ENCODE measurements at places on chromosomes 7 and 10.

- no peak for DNase-seq
Observed at GRCh38 chr7:142437741-142438140, 179.9 kb upstream of the PRSS58 start.

DNA sequence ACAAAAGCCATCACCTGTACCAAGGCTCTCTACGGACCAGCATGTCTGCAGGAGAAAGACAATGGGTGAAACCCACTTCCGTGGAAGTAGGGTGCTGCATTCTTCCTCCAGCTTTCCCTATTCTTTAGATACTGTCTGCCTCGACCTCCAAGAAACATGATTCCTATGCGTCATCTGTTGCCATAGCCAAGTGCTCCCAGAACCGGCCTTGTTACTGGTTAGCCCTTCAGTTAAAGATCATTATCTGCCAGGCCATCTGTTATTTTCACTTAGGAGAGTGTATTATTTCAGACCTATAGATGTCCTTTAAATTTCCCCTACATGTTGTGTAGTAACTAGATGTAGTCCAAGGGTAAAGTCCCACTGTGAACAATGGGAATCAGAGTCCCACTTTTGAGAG is 89.0 kb upstream of the KIAA1217 start:
- no peak for DNase-seq

- DNase-seq: no peak
Observed at GRCh38 chr7:84507529-84507928, 312.9 kb upstream of the SEMA3A start.

DNA sequence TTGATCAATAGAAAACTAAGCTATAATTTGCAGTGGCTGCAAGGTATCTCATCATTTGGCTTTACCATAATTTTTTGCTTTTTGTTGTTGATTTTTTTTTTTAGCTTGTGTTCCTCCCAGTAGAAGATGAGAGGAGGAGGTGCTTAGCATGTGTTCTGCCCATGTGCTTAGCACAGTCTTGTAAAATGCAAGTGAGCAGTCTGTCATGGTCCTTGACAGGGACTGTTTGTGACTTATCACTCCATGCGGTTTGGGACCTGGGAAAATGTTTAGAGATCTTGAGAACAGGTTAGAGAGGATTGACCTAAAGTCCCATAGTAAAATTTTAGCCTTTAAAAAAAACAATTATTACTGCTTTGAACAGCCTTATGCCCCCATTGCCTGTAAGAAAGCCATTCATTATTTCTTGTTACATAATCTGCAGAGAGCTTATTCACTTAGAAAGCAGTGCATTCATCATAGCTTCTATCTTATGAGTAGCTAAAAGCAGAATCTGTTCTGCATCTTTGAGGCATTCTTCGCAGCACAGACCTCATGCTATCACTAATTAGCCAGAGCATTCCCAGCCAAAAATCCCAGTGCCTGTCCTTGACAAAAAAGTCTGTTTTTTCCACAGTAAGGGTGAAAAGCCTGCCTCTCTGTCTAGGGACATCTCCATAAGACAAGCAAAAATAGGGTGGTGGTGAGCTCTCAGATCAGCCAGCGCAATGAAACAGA is 748.7 kb upstream of the GALNT17 start:
- DNase-seq: no peak

- DNase-seq: no peak
Observed at GRCh38 chr7:56092789-56093531, at the start of gene PHKG1. Gene PHKG1 (minus strand): TSS chr7:56092952. CDS start chr7:56088941, 4,011 bp downstream.

DNA sequence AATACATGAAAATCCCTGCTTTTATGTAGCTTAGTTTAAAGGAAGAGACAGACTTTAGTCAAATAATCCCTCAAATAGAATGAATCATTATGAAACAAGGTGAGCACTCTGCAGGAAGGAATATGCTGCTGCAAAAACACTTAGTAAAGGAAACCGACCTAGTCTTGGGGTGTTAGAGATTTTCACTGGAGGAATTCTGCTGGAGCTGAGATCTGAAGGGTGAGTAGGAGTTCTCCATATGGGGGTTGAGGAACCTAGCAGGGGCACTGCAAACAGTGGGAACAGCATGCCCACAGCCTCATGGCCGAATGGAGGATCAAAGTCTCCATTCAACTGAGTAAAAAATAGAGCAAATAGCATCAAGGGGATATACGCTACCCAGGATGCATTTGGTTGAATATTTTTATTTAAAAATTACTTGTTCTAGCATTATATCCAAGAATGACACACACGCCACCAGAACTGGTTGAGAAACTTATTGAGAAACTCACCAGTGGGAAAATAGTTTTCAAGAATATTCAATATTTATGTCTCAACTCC is 3.5 kb downstream of the ITIH2 start:
- no peak for DNase-seq

- no peak for DNase-seq
Observed at GRCh38 chr10:12969951-12970350, 31.6 kb downstream of the CCDC3 start.

- no peak for DNase-seq
Observed at GRCh38 chr7:105866102-105866801, 10.1 kb downstream of the ATXN7L1 start.

DNA sequence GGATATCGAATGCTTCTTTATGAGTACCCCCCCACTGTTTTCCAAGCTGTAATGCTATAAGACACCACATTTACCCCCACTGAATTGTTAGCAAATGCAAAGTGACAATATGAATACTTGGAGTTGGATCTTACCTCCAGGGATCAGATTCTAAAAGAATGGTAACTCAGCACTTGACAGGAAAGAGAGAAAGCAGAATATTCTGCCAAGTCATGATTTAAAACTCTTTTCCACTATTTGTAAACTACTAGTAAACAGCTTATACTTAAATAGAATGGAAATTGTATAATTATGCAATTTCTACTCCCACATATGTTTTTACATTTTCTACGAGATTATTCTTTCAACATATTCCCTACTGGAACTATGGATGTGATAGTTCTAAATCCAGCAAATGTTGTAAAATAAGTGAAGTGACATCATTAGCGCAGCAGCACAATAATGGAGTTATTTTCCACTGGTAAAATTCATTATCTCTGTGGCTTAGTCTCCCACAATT is 56.0 kb upstream of the TFEC start:
- no peak for DNase-seq

GRCh38 chr10:31660300-31660699 is 268.3 kb downstream of the ARHGAP12 start:
- no peak for DNase-seq

DNA sequence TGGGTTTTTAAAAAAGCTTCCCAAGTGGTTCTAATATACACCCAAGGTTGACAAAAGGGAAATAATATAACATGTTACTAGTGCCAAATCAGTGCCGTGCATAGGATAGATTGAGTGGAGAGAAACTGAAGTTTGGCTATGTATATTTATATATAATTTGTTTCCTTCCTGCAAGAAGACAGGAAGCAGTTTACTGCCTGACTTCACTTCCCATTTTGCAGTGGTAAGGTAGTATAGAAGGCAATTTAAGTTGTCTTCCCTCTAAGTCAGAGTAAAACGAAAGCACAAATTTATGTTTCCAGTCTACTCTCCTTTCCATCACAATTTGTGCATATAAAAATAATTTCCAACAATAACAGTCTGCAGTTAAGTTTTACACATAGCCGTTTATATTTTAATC is 3.4 kb upstream of the HYCC1 start:
- DNase-seq: no peak

DNA sequence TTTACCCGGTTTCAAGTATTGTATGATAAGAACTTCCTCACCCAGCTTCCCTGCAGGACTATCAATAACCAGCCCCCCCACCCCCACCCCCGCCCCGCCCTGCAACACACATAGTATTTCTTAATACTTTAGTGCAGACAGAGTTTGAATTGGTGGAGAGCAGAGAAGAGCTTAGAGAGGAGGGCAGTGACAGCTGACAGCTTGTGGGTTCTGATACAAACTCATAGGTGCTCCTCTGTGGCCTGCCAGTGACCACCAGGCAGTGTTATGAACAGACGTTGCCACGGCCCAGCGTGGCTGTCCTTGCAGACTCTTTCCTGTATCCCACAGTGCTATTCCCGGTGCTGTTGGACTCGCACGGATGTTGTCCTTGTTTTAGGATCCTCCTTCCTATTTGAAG is 186.9 kb upstream of the ADO start:
- DNase-seq: no peak

- DNase-seq: no peak
Observed at GRCh38 chr10:71774916-71775702, 1.8 kb upstream of the VSIR start.

DNA sequence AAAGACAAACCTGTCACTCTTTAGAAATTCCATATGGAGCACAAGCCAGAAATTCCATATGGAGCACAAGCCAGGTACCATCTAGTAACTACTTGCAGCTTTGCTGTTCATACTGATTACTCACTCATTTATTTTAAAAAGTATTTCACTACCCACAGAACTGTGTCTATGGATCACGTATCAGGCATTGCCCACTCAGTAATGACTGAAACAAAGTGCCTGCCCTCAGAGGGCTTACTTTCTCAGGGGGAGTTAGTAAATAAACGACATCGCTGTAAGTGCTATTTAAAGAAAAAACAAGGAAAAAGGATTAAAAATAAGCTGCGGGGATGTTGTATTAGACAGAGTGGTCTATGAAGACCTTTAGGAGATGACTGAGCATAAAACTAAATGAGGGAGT is 170.9 kb downstream of the GALNT11 start:
- DNase-seq: no peak

DNA sequence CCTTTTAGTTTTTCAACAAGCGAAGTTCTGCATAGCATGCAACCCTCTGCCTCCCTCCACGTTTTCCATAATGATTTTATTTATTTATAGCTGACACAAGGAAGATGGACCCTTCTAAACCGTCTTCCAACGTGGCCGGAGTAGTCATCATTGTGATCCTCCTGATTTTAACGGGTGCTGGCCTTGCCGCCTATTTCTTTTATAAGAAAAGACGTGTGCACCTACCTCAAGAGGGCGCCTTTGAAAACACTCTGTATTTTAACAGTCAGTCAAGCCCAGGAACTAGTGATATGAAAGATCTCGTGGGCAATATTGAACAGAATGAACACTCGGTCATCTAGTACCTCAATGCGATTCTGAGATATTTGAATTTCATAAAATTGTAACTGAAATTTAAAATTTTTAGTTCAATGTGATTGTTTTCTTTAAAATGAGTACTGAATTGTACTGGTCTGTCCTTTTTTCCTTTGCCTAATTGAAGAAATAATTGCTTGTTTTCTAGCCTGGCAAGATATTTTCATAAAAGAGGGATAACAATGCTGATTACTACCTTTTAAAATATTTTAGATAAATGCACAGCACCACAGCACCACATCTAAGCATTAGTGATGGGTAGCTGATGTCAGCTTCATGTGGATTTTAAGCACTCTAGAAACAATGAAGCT is 41.5 kb upstream of the SLC39A12 start:
- DNase-seq: no peak

Data from activated naive CD8-positive, alpha-beta T cell treated with anti-CD3 and anti-CD28 coated beads, Interleukin-2, amount 10 ng/mL, durations not matched to agents 7 days and 5 days (primary cell).